Placental epithelial cell (primary cell): ENCODE measurements at places on chromosomes 7 and 10. TPM values are rescaled to one million over a fixed set of nuclear protein-coding genes. Genes with fewer than 3 reads are reported as not detected.

KNDC1 gene
- 1.6 TPM in 1 of 2 replicates, not detected in the other for total RNA-seq

RAMP3 gene
- 3.5 TPM in 1 of 2 replicates, not detected in the other for total RNA-seq

MRPS16 gene
- total RNA-seq = 43.6 and 79.4 TPM in 2 replicates

CFTR gene
- total RNA-seq = under 0.01 and 0.79 TPM in 2 replicates

MEOX2 gene
- total RNA-seq = not detected in 2 replicates

MKLN1 gene
- total RNA-seq = 25.9 and 29.0 TPM in 2 replicates

RHOBTB1 gene
- 25.6 and 58.9 TPM in 2 replicates for total RNA-seq

COL1A2 gene
- 2,449 and 6,824 TPM in 2 replicates for total RNA-seq

KCP gene
- 0.33 and 1.2 TPM in 2 replicates for total RNA-seq

CYP2C19 gene
- total RNA-seq = under 0.01 TPM in 1 of 2 replicates, not detected in the other

ARHGAP22 gene
- 0.39 and 1.4 TPM in 2 replicates for total RNA-seq

HACD1 gene
- total RNA-seq = 13.0 and 27.5 TPM in 2 replicates

GPR85 gene
- 26.0 and 33.8 TPM in 2 replicates for total RNA-seq

SEMA3D gene
- not detected in 2 replicates for total RNA-seq

HPS6 gene
- 40.2 and 41.2 TPM in 2 replicates for total RNA-seq

SLC16A12 gene
- 0.39 and 1.5 TPM in 2 replicates for total RNA-seq

PHTF2 gene
- 22.4 and 27.9 TPM in 2 replicates for total RNA-seq

SEMA3E gene
- total RNA-seq = under 0.01 and 0.11 TPM in 2 replicates

HGF gene
- 0.39 and 0.43 TPM in 2 replicates for total RNA-seq

IDI2 gene
- not detected in 2 replicates for total RNA-seq

ZNF511 gene
- 13.7 and 29.5 TPM in 2 replicates for total RNA-seq

ACSM6 gene
- total RNA-seq = not detected in 2 replicates

UCMA gene
- total RNA-seq = not detected in 2 replicates

H2BK1 gene
- not detected in 2 replicates for total RNA-seq

MKX gene
- total RNA-seq = under 0.01 and 0.33 TPM in 2 replicates

ARMC3 gene
- not detected in 2 replicates for total RNA-seq

SH2D4B gene
- total RNA-seq = under 0.01 and 0.22 TPM in 2 replicates

RPEL1 gene
- total RNA-seq = not detected in 2 replicates

AGR2 gene
- total RNA-seq = 870 and 914 TPM in 2 replicates

HHEX gene
- total RNA-seq = not detected in 2 replicates

PODXL gene
- 3.1 and 6.6 TPM in 2 replicates for total RNA-seq

LEP gene
- under 0.01 TPM in 2 replicates for total RNA-seq

CALHM1 gene
- not detected in 2 replicates for total RNA-seq

NME8 gene
- not detected in 2 replicates for total RNA-seq

STK31 gene
- total RNA-seq = 0.11 and 0.39 TPM in 2 replicates

COPG2 gene
- 41.6 and 63.9 TPM in 2 replicates for total RNA-seq

NFKB2 gene
- 15.3 and 19.0 TPM in 2 replicates for total RNA-seq

SPDYE2B gene
- total RNA-seq = not detected in 2 replicates

COL26A1 gene
- total RNA-seq = not detected in 2 replicates

GPER1 gene
- total RNA-seq = under 0.01 and 0.33 TPM in 2 replicates

MUC12 gene
- total RNA-seq = under 0.01 and 0.98 TPM in 2 replicates
